ENCODE measurements at places on chromosomes 5 and 9.

GRCh38 chr5:67257077-67257476 lies 60.5 kb upstream of the CD180 start:
- DNase-seq: no peak

DNA sequence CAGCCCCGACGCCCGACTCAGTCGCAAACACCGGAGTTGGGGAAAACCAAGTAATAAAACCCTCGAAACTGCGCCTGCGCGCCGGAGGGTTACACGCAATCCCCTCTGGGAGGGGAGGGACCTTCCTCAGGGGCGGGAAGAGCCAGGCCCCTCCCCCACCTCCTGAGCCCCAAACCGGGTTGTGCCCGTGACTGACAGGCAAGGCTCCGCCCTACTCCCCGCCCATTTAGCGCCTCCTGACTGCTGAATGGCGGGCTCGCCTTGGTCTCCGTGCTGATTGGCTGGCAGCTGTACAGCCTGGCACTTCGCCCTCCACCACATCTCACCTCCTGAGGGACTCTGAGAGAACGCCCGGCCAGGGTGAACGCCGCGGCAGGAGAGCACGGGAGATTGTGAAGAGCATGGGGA lies at the start of gene PRDM9:
Gene PRDM9, plus strand, starts transcription at position 332 of the 408 bp plus-strand sequence. CDS start 1,425 bp downstream, outside the sequence.
- no peak for DNase-seq

- no peak for DNase-seq
Measured at GRCh38 chr5:153516504-153517240, 26.2 kb downstream of the GRIA1 start.

- DNase-seq: no peak
Measured at GRCh38 chr5:159211729-159212174, 2.4 kb upstream of the RNF145 start.

DNA sequence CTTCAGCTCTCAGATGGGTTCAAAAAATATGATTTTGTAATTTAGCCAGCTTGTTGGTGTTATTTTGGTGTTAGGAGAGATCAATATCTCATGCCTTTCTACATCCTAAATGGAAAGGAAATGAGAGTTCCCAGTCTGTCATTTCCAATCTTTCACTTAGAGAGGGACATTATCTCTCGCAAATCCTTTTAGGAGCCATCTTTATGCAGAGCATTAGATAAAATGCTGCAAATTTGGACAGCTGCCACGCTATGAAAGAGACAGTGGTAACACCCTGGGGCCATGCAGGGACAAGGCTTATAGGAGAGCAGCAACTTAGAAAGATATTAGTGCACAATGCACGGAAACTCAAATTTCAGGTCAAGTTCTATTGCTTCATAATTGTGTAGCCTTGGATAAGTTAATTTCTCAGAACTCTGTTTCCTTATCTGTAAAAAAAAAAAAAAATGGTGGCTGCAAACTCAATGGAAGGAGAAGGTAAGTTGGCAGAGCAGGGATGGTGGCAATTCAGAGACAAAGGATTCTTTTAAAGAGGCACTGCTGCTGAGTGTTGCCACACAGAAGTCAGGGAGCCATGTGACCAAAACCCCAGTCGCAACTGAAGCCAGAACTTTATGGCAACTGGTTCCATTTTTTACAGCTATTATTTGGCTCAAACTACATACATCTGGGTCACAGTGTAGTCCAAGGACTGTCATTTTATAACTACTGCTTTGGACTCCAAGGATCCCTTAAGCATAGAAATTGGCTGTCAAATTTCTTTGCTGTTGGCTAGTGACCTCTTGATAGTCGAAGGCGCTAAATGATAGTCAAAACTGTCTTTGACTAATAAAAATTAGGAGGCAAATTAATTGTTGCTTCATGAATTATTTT lies 210.2 kb downstream of the FRMD3 start:
- no peak for DNase-seq

- DNase-seq: no peak
Measured at GRCh38 chr9:117715411-117715989, 11.3 kb downstream of the TLR4 start.

DNA sequence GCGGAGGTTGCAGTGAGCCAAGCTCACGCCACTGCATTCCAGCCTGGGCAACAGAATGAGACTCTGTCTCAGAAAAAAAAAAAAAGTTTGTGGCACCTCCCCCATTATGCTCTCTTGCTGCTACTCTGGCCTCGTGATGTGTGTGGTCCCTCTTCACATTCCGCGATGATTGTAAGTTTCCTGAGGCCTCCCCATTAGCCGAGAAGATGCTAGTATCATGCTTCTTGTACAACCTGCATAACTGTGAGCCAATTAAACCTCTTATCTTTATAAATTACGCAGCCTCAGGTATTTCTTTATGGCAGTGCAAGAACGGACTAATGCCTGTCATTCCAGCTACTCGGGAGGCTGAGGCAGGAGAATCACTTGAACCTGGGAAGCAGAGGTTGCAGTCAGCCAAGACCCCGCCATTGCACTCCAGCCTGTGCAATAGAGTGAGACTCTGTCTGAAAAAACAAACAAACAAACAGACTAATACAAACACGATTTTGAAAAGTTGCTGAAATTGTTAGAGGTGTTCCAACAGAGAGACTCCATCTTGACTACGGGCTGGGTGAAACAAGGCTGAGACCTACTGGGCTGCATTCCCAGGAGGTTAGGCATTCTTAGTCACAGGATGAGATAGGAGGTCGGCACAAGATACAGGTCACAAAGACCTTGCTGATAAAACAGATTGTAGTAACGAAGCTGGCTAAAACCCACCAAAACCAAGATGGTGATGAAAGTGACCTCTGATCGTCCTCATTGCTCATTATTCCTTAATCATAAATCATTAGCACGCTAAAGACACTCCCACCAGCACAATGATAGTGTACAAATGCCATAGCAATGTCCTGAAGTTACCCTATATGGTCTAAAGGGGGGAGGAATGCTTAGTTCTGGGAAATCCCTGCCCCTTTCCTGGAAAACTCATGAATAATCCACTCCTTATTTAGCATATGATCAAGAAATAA lies 8.3 kb upstream of the AFF4 start:
- DNase-seq: no peak

Data from AG08395 (cell line).